NCI-H146 (cell line): ENCODE measurements at places on chromosomes 12 and 14.

DNA sequence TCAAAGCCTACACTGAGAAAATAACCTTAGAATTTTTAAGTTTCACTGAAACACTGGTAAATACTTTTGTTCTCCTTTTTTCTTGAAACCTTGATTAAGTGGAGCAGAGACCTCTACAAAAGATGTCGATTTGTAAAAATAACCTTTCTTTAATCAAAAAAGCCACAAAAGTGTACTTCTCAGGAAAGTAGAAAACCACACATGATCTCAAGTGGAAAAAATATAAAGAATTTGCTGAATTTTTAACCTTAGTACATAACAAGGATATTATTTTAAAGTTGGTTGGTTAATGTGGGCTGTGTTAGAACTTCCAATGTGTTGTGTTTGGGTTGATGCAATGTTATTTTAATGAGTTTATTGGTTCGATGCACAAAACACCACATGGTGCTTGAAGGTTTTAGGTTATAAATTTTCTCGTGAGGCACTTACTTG, 8.6 kb downstream of the LGR5 start:
- DNase-seq: no peak

GRCh38 chr14:63952933-63953437, 100.2 kb downstream of the SYNE2 start:
- no peak for DNase-seq

- DNase-seq: no peak
Measured at GRCh38 chr12:103798586-103798985, 42.4 kb downstream of the NT5DC3 start.

DNA sequence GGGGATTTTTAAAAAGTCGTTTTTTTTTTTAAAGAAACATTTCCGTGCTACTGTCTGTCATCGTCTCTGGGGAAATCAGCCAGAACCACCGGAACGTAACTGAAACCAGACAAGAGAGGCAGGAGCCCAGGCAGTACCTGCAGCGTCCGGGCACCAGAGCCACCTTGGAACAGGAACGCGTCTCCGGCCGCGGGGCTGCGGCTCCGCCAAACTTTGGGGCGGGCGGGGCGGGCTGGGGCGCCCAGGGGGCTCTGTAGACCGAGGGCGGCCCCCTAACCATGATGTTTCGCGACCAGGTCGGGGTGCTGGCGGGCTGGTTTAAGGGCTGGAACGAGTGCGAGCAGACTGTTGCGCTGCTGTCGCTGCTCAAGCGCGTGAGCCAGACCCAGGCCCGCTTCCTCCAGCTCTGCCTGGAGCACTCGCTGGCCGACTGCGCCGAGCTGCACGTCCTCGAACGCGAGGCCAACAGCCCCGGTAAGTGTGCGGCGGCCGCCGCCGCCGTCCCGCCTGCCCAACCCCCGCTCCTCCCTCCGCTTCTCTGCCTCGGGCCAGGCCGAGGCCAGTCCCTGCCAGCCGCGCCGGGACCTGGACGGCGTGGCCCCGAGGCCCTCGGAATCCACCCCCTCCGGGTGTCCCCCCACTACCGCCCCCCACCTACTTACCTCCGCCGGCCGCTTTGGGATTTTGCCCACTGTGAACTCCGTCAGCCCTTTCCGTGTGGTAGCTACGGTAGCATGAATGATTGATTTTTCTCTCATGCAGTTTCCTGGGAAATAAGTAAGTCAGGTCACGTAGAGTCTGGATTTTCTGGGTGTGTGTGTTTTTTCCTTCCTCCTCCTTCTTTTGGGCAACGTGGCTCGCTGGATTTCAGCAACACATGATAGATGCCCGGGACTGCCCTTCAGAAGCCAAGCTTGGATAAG, 972 bp downstream of the SAMD4A start:
- DNase-seq: peak; percentile 44

DNA sequence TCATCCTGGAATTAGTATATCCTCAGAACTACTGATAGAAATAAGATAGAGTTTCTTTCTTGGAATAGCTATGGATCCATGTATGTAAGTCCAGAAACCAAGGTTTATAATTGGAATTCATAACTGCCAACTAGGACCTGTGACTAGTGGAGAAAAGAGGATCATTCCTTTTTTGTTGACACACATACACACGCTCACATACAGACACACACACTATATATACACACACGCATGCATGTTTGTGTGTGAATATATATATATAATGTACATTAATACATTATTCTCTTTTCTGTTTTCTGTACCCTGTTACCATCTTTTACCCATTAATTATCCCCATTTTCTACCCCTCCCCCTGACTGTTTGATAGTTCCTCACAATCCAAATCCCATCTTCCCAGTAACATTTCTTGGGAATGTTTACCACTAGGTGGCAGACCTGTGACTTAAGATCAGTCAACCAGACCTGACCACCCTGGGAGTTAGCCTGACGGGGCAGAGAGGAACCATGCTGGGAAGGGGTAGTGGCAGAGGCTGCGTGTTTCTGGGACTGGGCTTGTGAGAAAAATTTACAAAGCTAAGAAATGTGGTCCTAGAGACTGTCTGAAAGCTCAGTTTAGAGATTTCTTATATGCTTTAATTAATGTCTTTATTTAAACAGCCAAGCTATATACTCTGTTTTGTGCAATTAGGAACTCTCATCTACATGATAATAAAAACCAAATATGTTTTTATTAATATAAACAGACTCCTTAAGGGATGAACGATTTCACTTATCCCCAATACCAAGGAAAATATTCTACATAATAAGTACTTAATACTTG, 308.0 kb downstream of the PPFIA2 start:
- peak; percentile 84 for DNase-seq

DNA sequence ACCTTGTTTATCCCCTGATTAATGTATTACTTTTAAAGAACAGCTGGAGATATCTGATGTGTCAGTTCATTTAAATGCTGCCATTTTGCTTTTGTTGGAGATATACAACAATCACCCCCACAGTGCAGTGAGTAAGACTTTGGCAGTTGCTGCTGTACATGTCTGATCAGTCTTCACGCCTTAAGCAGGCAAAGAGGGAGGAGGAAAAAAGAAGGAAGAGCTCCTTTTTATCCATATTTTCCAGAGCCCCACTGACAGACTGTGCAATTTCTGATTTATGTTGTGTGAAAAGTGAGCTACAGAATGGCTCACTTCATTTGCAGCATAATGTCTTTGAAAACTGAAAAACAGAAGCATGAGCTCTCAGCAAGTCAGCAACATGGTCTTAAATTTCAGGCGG, 319.7 kb upstream of the LRIG3 start:
- no peak for DNase-seq

DNA sequence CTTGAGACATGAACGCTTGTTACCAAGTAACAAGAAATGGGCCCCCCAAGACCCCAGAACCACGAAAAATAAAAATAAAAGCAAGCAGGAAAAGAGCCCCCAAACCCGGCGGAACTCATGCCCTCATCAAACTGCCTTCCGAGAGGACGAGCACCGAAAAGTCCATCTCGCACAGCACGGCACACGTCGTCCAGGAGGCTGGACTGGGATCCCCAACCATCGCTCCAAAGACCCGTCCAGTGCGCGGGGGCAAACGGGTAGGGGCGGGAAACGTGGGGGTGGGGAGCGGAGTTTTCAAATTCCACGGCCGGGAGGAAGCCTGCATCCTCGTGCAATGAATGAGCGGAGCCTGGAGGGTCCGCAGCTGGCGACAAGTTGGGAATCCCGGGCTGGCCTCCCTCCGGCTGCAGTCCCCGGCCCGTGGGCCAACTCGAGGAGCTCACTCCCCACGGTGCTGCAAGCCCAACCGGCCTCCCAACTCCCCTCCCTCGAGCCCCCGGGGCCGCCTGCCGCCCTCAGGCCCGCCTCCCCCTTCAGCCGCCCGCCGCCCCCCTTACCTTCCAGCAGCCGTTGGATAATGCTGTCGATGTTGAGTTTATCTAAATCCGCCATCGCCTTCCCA, 484 bp downstream of the PPP1CC start:
- DNase-seq: peak; percentile 71

GRCh38 chr14:105089746-105090492, 24.7 kb upstream of the GPR132 start:
- DNase-seq: no peak
